ENCODE measurements at places on chromosomes 4 and X.

- no peak for DNase-seq
Measured at GRCh38 chr4:74473155-74473811, 28.3 kb downstream of the AREG start.

DNA sequence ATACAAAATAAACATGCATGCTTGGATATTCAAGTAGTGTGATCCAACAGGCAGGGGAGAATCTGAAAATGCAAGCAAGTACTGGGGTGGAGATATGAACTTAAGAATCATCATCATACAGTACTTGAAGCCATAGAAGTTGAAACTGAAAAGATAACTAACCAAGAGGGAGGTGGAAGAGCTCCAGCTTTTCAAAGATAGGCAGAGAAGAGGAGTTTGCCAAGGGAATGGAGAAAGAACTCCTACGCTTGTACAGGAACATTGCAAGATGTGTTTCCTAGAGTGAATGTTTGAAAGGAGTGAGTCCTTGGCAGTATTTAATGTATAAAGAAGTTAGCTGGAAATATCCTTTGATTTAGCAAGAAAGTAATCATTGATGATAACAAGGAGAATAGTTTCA lies 106.2 kb upstream of the FRMPD4 start:
- no peak for DNase-seq

DNA sequence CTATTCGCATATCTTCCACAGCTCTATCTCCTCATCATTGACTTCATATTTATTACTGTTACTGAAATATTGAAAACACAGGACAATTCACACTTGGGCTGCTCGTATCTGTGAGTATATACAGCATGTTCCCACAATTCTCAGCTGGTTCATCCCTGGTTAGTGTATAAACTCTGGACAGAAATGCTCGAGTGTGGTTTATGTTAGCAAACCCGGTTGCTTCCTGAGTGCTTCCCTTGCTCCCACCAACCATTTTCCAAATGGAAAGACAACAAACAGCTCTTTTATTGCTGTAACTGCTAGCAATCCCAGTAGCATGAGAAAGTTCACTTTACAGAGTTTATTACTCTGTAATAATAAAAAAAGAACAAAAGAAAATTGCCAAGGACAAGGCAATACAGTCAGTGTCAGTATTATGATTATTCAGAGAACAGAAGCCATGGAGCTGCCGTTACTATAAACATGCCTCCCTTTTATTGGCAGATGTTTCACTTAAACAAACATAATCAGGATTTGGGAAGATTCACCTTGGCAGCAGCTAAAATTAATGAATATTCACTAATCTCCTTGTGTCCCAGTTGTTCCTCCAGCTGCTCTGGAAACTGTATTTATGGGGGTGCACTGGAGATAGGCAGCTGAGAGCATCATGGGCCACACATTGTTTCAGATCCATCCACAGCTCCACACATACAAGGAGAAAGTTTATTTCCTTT lies 134.1 kb upstream of the GUCY1A1 start:
- DNase-seq = no peak

- no peak for DNase-seq
Measured at GRCh38 chr4:2865196-2865780, 21.6 kb downstream of the ADD1 start.

DNA sequence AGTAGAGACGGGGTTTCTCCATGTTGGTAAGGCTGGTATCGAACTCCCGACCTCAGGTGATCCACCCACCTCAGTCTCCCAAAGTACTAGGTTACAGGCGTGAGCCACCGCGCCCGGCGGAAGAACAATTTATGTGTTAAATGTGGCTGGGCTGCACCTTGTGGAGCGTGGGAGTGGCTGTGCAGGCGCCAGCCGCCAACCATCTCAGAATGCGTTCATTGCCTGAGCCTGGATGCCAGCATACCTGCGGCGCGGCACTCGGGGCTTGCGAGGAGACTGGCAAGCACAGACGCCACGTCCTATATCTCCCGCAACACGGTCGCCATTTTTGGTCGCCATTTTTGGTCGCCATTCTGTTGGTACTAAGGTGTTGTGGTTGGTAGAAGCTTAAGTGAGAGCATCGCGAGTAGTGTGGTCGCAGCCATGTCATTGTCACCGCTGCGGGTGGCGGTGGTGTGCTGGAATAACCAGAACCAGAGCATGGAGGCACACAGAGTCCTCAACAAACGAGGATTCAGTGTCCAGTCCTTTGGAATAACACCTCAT lies 193.6 kb upstream of the HTR2C start:
- DNase-seq = no peak

DNA sequence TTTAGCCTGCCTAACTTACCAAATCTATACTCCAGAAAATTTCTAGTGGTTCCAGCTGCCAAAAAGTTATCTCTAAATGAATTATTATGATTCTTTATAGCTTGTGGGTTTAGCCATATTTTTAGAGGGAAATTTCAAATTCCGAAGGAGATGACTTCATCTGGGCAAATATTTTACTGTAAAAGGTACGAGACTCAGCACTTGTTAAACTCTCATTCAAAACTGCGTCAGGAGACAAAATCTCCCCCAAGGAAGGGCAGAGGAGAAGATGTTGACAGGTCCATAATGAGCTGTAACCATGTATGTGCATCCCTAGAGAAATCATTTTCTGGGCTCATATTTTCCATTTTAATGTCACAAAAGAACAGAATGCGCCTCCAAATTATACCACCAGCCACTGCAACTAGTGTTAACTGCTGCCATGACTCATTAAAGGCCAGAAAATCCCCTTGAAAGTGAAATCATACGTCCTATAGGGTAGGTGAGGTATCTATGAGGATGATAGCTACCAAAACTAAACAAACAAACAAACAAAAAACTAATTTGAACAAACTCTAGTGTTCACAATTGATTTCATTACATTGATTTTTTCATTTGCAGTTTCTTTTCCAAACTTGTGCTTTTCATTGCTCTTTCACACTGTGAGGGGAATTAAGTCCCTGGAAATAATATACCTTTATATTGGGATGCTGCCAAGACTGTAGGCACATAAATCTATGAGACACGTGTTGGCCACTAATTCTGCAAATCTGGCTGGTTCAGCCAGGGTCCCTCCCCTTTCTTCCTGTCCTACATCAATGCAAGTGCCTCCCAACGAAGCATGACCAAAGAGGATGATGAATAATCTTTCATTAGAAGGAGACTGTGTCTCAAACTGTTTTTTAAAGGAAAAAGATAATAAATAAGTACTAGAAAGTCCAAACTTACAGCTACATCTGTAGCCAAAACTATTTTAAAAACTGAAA lies 85.8 kb downstream of the ARHGAP6 start:
- DNase-seq = no peak

DNA sequence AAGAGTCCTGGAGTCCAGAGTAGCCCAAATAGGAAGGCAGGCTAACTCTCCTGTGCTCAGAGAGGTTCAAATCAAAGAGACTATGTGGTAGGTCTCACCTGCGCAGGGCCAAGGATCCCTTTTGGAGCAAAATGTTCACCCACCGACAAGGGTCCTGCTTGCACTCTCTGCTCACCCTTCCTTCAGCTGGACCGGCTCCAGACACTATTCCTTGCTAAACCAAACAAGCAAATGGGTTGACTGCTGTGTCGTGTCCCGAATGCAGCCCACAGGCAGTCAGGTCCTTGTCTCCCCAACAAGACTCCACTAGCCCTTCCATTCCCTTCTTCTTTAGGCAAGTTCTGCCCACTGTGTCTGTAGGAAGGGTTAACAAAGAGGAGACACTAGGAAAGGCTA lies 760 bp downstream of the TRMT2B start:
- DNase-seq = no peak

DNA sequence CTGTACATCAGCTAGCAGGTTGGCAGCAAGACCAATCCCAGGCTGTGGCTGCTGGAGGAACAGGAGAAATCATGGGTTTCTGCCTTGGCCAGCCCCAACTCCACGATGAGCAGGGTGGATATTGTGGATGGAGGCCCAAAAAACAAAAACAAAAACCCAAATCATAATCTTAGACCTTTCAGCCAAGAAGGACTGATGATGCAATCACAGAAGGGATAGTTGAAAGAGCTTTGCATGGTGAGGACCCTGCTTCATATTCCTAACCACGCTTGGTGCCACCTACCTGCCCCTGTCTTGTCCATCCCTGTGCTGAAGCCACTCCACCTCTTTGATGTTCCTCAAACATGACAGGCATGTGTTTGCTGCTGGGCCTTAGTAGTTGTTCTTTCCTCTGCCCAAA lies 68.8 kb upstream of the CT45A1 start:
- DNase-seq = no peak

- DNase-seq = no peak
Measured at GRCh38 chrX:122220644-122221373, 963.3 kb upstream of the GRIA3 start.

GRCh38 chr4:146957237-146957636 lies 11.6 kb upstream of the TTC29 start:
- no peak for DNase-seq

DNA sequence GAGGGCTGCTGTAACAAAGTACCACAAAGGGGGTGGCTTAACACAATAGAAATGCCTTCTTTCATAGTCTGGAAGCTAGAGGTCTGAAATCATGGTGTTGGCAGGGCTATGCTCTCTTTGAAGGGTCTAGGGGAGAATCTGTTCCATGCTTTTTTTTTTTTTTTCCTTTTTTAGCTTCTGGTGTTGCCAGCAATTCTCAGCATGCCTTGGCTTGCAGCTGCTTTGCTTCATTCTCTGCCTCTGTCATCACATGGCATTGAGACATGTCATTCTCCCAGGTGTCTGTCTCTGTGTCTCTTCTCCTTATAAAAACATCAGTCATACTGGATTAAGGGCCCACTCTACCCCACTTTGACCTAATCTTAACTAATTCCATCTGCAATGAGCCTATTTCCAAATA lies 78.6 kb upstream of the BOD1L1 start:
- no peak for DNase-seq

DNA sequence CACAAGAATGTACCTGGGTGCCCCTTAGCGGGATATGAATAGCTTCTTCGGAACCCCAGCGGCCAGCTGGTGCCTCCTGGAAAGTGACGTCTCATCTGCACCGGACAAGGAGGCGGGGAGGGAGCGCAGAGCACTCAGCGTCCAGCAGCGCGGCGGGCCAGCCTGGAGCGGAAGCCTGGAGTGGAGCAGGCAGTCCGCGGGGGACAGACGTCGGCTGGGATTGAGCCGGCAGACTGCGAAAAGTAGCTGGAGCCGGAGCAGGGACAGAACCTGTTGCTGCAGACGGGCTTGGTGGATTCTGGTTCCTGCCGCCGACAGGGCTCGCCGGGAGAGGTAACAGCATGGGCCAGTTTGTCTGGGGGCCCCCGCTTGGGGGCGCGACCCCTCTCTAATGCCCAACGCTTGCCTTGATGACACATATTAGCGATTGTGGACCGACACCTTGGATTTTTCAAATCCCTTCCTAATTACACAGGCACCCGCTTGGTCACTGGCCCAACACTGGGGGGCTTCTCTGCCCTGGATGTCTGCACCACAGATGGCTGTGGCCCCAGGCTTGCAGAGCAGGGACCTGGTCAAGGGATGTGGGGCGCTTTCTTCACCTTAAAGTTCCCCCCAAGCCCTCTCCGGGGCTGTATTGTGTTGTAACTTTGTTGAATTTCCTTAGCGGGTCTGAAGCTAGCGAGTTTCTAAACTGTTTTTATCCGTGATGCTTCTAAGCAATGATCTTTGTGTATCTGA lies at the start of gene NPFFR2:
Gene NPFFR2, plus strand, starts transcription at position 133 of the 741 bp plus-strand sequence. CDS start 96,592 bp downstream, outside the sequence.
- DNase-seq = peak; percentile 49

GRCh38 chrX:13094828-13095341 lies 50.5 kb upstream of the FAM9C start:
- no peak for DNase-seq

DNA sequence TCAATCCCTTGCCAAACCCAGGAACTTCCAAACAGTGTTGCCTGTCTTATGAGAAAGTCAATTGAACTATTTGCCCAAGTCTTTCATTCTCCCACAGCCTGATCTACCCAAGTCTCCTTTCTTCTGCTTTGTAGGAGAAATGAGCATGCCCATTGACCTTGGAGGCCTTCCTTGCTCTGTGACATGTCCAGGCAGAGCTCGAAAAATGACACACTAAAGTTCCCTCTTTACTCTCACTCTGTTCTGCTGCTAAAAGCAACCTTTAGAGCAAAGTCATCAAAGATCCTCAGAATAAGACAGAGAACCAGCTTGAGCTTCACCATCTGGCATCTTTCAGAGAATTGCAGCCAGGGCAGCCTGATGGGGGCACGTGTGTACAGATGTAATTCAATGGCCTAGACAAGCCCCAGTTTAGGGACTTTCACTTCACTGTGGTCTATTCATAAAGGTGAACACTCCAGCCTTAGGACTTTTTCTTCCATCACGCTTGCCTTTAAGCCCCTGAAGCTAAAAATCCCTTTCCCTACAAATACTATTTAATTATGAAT lies 136.4 kb downstream of the AMELX start:
- no peak for DNase-seq

DNA sequence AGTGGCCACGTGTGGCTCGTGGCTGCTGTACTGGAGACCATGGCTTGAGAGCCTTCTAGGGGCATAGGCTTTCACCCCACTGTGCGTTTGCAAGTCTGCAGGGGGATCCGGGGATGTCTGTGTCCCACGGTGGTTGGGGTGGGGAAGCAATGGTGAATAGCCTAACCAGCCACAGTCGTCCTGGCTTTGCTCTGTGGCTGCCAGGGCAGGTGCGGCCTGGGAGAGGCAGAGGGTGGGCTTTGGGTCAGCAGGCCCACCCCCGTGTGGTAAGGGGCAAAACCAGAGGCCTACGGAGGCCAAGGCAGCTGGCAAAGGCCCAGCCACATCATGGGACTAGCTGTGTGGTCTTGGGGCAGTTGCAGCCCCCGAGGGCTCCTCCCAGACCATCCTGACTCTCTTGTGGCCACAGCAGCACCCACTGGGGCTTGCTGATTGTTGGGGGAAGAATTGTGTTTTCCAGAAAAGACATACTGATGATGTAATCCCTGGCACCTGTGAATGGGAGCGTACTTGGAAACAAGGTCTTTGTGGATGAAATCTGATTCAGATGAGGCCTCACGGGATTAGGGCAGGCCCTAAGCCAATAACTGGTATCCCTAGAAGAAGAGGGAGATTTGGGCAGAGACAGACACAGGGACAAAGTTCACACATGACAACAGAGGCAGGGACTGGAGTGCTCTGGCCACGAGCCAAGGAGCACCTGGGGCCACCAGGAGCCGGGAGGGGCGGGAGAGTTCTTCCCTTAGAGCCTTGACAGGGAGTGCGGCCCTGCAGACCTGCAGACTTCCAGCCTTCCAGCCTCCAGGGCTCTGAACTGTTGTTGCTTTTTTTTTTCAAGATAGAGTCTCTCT lies 2.9 kb downstream of the CPZ start:
- DNase-seq = no peak

Data from right forelimb (tissue), 1 donor.